ENCODE measurements at places on chromosomes 6 and 20.
A peak's percentile ranks its signal among the peaks of the same experiment; 100 is the strongest.

DNA sequence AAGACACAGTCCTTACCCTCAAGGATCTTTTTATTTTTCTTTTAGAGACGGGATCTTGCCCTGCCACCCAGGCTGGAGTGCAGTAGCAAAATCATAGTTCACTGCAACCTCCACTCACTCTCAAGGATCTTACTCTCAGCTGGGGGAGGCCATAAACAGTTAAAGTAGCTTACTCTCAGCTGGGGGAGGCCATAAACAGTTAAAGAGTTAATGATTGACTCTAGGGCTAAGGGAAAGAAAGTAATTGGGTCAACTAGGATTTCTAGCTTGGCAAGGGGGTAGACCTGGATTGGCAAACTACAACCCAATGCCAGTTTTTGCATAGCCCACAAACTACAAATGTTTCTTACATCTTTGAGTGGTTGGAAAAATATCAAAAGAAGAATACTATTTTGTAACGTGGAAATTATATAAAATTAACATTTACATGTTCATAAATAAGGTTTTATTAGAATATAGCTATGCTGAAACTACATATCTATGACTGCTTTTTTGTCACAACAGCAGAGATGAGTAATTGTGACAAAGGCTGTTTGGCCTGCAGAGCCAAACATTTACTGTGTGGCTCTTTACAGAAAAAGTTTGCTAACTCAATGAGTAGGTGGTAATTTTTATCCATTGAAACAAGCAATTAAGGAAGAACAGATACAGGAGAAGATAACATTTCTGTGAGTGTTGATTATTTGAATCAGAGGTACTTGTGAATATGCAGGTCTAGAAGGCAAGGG is 46.4 kb downstream of the PTPRA start:
- DNase-seq: no peak

DNA sequence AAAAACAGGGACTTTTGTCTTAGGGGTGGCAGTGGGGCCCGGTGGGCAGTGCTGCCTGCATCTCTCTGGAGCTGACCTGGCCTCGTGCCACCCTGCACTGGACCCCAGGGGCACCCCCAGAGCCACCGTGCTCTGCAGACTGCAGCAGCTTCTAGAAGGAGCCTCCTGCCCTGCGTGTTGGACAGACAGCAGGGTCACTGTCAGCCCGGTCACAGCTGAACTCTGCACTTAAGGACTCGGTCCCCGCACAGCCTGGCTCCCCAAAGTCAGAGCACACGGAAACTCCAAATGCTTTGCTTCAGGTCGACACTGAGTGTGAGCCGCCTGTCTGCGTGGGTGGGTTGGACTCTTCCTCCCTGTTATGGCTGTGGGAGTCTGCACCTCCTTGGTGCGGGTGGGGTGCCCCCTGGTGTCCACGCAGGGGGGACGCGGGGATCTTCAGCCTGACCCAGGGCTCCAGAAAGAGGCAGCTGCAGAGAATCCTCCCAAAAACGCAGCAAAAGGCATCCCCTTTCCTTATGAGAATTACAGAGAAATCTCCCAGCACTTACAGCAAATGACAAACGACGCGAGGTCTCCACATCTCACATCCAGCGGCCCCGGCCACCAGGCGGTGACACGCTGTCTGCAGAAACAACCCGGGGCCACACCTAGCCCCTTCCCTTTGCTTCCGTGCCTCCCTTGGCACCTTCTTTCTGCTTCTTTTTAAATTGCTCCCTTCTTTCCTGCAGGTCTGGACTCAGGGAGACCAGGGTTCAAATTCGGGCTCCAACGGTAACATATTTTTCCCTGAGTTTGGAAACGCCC is 36.3 kb upstream of the DACT2 start:
- DNase-seq: peak; percentile 27

- no peak for DNase-seq
Measured at GRCh38 chr6:140844167-140844566, 1288.6 kb upstream of the GJE1 start.

GRCh38 chr6:149897015-149897697 is 757 bp downstream of the RAET1E start:
- DNase-seq: no peak

GRCh38 chr6:145009711-145010110 is 724.6 kb downstream of the UTRN start:
- DNase-seq: no peak

DNA sequence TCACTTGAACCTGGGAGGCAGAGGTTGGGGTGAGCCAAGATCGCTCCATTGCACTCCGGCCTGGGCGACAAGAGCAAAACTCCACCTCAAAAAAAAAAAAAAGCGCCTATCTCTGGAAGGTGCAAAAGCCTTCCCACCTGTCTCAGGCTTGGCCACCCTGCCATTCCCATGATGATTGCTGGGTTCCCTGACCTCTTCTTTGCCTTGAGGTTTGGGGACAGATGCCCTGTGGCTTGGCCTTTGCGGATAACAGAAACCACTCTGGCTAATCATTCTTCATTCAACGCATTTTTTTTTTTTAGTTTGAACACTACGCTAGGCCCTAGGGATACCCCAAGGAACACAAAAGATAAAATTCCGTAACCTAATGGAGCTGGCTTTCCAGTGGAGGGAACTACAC is 6.8 kb upstream of the HMGA1 start:
- no peak for DNase-seq

DNA sequence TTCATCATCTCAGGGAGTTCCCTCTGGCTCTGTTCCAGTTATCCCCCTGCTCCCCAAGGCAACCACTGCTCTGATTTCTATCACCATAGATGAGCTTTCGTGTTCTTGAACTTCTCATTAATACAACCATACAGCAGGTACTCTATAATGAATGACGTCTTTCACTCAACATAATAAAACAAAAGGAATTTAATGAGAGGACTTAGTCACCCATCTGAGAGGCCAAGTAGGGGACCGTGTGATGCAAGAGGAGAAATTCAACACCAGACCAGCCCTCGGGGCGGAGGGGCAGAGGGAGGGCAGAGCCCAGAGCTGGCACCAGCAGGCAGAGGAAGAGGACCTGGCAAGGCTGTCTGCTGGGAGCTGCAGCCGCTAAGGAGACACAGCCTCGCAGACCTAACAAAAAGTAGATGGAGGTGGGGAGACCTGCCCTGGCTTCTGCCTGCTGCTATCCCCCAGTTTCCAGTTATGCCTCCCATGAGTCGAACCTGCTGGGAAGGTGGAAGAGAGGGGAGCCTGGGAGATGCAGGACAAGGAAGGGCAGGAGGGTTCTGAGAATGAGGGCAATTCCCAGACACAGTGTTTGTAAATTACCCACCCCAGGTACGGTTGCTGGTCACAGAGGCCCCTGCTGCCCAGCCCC is 13.8 kb downstream of the CCN5 start:
- no peak for DNase-seq

- peak; percentile 58 for DNase-seq
Measured at GRCh38 chr6:30463651-30464618, 25.4 kb upstream of the HLA-E start.

GRCh38 chr6:138035070-138035469 is 72.1 kb downstream of the PERP start:
- DNase-seq: no peak

GRCh38 chr6:118940770-118941169 is 5.8 kb upstream of the MCM9 start:
- no peak for DNase-seq

- DNase-seq: no peak
Measured at GRCh38 chr6:46748940-46749503, 2.3 kb downstream of the ANKRD66 start.
